ENCODE measurements at places on chromosomes 12 and 14. TPM values are rescaled to one million over a fixed set of nuclear protein-coding genes. Genes with fewer than 3 reads are reported as not detected.

PLEKHD1 gene
- under 0.01 TPM for total RNA-seq

RAD52 gene
- 17.7 TPM for total RNA-seq

EPYC gene
- total RNA-seq: not detected

ALDH2 gene
- total RNA-seq: 57.9 TPM

KCNC2 gene
- not detected for total RNA-seq

HNF1A gene
- not detected for total RNA-seq

HOXC13 gene
- total RNA-seq: not detected

CRIP2 gene
- 67.5 TPM for total RNA-seq

TMPRSS12 gene
- total RNA-seq: not detected

NDUFB1 gene
- 187 TPM for total RNA-seq

CMKLR1 gene
- 0.33 TPM for total RNA-seq

CD4 gene
- 0.15 TPM for total RNA-seq

BIN2 gene
- total RNA-seq: not detected

GLIPR1L1 gene
- not detected for total RNA-seq

MAP3K9 gene
- 0.15 TPM for total RNA-seq

DHRS2 gene
- not detected for total RNA-seq

AQP2 gene
- not detected for total RNA-seq

TMEM233 gene
- total RNA-seq: under 0.01 TPM

ULK1 gene
- 17.3 TPM for total RNA-seq

DNAJC22 gene
- total RNA-seq: 3.3 TPM

ST8SIA1 gene
- total RNA-seq: 9.9 TPM

NUMB gene
- total RNA-seq: 36.7 TPM

TAS2R20 gene
- 2.8 TPM for total RNA-seq

ERP29 gene
- total RNA-seq: 55.3 TPM

SIRT4 gene
- 1.9 TPM for total RNA-seq

DLK1 gene
- total RNA-seq: not detected

ACVR1B gene
- 13.1 TPM for total RNA-seq

GRIN2B gene
- total RNA-seq: not detected

HRK gene
- 0.17 TPM for total RNA-seq

All from smooth muscle cell of trachea (primary cell).